ENCODE measurements at places on chromosomes 5 and 9.
A peak's percentile ranks its signal among the peaks of the same experiment; 100 is the strongest.

GRCh38 chr5:76082772-76083554 lies at the start of gene SV2C:
TSS of gene SV2C (plus strand) at chr5:76083383. CDS start at chr5:76131751, 48,368 bp downstream.
- peak within 1 kb of the TSS; percentile 65 for H3K4me3 ChIP-seq
- H3K36me3 ChIP-seq: no peaks in the 10 kb centered on the region
- peaks cover 31% of the 10 kb centered on the region for H3K4me1 ChIP-seq
- no peak within 1 kb of the TSS for H3K27ac ChIP-seq
- peak; percentile 74 for DNase-seq

DNA sequence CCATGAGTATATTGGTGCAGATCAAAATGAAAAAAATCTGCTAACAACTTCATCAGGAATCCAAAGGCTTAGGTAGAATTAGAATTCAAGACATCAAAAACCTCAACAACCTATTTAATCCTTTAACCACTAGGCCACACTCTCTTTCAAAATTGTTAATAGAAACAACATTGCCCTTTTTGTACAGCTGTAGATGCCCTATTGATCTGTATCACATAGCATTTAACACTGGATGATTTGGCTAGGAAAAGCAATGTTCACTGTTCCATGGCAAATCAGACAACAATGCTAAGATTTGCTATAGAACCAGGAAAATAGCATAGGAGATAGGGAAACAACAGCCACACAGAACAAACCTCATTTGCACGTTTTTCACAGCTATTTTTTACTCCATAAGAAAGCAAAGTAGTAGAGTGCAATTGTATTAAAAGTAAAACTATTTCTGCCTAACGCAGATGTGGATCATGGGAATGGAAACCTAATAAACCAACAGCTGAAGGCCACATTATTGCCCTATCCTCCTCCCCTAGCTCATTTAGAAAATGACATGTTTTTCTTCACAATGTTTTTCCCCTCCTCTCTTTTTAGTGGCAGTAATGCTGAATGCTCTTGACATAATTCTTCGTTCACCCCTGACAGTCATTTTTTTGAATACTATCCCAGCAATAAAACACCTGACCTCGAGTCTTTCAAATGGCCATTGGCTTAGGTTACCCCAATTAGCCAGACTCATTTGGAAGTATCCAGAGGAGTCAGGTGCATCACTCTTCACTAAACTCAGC lies 373.0 kb upstream of the CCNH start:
- no peak overlapping the region for H3K4me3 ChIP-seq
- no peaks in the 10 kb centered on the region for H3K4me1 ChIP-seq
- H3K27ac ChIP-seq: no peak overlapping the region
- H3K27me3 ChIP-seq: peaks cover 21% of the 10 kb centered on the region
- H3K36me3 ChIP-seq: no peaks in the 10 kb centered on the region
- no peak for DNase-seq

DNA sequence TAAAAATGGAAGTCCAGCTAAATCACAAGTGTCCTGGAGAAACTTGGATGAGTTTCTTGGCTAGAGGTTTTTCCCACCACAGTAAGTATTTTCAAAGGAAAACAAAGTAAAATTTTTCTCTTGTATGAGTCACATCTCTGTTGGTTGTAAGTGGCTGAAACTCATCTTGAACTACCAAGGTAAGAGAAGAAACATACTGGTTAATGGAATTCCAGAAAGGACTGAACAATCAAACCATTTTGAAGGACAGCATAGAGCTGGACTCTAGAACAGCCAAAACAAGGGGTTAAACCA lies 102.8 kb upstream of the CDKN2B start:
- H3K4me1 ChIP-seq: no peaks in the 10 kb centered on the region
- no peaks in the 10 kb centered on the region for H3K36me3 ChIP-seq
- no peak overlapping the region for H3K4me3 ChIP-seq
- no peak overlapping the region for H3K27ac ChIP-seq

DNA sequence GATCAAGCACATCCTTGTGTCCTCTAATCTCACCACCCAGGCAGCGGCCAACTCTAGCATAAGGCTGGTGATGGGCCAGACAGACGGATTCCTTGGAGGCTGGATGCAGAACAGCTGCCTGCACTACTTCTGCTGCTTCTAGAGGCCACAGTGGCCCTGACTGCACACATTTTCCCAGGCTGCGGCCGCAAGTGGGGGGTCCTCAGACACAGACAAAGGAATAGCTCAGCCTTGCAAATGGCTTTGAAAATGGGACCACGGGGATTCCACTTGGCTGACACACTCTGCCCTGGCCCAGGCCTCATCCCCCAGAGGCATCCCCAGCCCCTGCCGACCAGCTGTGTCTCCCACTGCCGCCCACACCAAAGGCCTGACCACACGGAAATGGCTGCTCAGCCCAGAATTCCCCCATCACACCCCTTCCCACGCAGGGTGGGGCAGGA lies 540.8 kb downstream of the BNC2 start:
- H3K4me3 ChIP-seq: no peak overlapping the region
- no peaks in the 10 kb centered on the region for H3K4me1 ChIP-seq
- H3K36me3 ChIP-seq: no peaks in the 10 kb centered on the region
- H3K27me3 ChIP-seq: no peaks in the 10 kb centered on the region
- H3K27ac ChIP-seq: no peak overlapping the region
- DNase-seq: no peak

GRCh38 chr9:73154722-73155121 lies 3.1 kb downstream of the ANXA1 start:
- H3K27me3 ChIP-seq: no peaks in the 10 kb centered on the region
- H3K4me1 ChIP-seq: peaks cover 87% of the 10 kb centered on the region
- no peak for DNase-seq
- H3K4me3 ChIP-seq: peak overlapping the region; percentile 70

DNA sequence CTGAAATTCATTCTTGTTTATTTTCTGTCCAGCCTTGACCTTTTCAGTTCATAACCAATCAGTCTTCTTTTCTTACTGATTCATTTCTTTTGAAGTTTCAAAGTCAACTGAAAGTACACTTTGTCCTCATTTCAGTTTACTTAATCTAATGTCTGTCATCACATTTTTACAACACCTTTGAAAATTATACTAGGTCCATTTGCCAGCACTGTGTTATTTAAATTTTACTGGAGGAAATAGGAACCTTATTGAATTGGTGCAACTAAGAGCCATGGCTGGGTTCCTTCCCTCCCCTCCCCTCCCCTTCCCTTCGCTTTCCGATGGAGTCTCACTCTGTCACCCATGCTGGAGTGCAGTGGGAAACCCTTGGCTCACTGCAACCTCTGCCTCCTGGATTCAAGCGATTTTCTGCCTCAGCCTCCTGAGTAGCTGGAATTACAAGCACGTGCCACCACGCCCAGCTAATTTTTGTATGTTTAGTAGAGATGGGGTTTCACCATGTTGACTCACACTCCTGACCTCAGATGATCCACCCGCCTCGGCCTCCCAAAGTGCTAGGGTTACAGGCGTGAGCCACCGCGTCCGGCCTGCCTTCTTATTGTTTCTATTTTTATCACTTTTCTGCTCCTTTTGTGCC lies 6.3 kb downstream of the RMI1 start:
- H3K27ac ChIP-seq: no peak overlapping the region
- DNase-seq: peak; percentile 49
- peaks cover 43% of the 10 kb centered on the region for H3K36me3 ChIP-seq

- no peaks in the 10 kb centered on the region for H3K4me1 ChIP-seq
- H3K27ac ChIP-seq: no peak overlapping the region
- no peak overlapping the region for H3K4me3 ChIP-seq
- DNase-seq: no peak
- no peaks in the 10 kb centered on the region for H3K36me3 ChIP-seq
- H3K27me3 ChIP-seq: peaks cover 6% of the 10 kb centered on the region
These were observed 148.7 kb downstream of the DEPDC1B start for GRCh38 chr5:60551250-60551649.

- peaks cover 3% of the 10 kb centered on the region for H3K36me3 ChIP-seq
- no peak overlapping the region for H3K4me3 ChIP-seq
- H3K27ac ChIP-seq: no peak overlapping the region
These were observed 192.2 kb downstream of the HSD17B3 start for GRCh38 chr9:96109680-96110351.

GRCh38 chr9:85741095-85741874 lies 469 bp downstream of the AGTPBP1 start:
- peak overlapping the region; percentile 86 for H3K4me3 ChIP-seq
- peaks cover 38% of the 10 kb centered on the region for H3K4me1 ChIP-seq

DNA sequence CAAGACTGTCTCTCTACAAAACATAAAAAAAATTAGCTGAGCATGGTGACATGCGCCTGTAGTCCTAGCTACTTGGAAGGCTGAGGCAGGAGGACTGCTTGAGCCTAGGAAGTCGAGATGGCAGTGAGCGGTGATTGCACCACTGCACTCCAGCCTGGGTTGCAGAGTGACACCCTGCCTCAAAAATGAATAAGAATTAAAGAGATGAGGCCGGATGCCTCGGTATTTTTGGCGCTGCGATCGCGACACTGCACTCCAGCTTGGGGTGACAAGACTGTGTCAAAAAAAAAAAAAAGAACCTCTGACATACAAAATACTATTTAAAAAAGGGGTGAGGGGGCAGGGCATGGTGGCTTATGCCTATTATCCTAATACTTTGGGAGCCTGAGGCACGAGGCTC lies 7.3 kb downstream of the GPBP1 start:
- H3K27ac ChIP-seq: peak overlapping the region; percentile 65
- no peaks in the 10 kb centered on the region for H3K27me3 ChIP-seq
- peaks cover 74% of the 10 kb centered on the region for H3K4me1 ChIP-seq
- H3K36me3 ChIP-seq: peaks cover 73% of the 10 kb centered on the region

DNA sequence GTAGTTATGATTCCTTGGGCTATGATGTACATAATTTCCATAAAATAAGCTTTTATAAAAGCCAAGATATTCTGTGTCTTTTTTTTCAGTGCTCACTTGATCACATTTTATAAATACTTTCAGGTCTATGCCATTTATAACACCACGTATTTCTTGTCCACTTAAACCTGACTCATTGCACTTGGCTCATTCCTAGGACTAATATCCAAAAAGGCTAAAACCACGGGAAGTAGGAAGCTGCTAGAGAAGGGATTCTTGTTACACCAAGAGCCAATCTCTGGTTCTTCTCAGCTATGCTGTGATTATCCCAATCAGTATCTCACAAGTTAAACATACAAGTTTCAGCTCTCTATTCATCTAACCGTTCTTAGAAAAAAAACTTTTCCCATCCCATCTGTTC lies 80.4 kb upstream of the CDH6 start:
- no peak overlapping the region for H3K4me3 ChIP-seq
- no peak overlapping the region for H3K27ac ChIP-seq
- H3K4me1 ChIP-seq: no peaks in the 10 kb centered on the region
- no peak for DNase-seq

DNA sequence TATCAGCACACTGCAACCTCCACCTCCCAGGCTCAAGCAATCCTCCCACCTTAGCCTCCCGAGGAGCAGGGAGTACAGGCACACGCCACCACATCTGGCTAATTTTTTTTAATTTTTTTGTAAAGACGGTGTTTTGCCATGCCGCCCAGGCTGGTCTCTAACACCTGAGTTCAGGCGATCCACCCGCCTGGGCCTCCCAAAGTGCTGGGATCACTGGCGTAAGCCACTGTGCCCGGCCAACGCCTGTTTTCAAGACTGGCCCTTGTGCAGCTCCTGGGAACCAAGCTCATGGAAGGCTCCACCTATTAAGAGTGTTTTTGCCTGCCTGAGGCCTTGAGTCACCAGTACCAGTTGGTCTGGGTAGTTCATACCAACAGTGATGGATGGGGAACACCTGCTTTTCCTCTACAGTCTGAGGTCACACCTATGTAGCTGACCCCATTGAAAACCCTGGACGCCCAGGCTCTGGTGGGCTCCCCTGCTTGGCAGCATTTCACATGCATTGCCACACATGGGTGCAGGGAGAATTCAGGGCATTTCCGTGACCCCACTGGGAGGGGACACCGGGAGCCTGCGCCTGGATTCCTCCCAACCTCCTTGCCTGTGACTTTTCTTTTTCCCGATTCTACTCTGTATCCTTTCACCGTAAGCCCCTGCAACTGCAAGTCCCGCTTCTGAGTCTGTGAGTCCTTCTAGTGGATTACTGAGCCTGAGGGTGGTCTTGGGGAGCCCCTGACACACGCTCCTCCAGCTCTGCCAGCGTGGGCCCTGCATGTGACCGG lies 63.5 kb downstream of the ZNF354C start:
- no peaks in the 10 kb centered on the region for H3K4me1 ChIP-seq
- H3K27ac ChIP-seq: no peak overlapping the region
- H3K4me3 ChIP-seq: no peak overlapping the region
- H3K27me3 ChIP-seq: no peaks in the 10 kb centered on the region
- H3K36me3 ChIP-seq: no peaks in the 10 kb centered on the region

GRCh38 chr9:70492319-70492777 lies 77.9 kb upstream of the KLF9 start:
- no peak for DNase-seq
- H3K4me1 ChIP-seq: peaks cover 16% of the 10 kb centered on the region
- H3K27me3 ChIP-seq: peaks cover 7% of the 10 kb centered on the region
- no peak overlapping the region for H3K27ac ChIP-seq
- H3K36me3 ChIP-seq: no peaks in the 10 kb centered on the region
- no peak overlapping the region for H3K4me3 ChIP-seq

DNA sequence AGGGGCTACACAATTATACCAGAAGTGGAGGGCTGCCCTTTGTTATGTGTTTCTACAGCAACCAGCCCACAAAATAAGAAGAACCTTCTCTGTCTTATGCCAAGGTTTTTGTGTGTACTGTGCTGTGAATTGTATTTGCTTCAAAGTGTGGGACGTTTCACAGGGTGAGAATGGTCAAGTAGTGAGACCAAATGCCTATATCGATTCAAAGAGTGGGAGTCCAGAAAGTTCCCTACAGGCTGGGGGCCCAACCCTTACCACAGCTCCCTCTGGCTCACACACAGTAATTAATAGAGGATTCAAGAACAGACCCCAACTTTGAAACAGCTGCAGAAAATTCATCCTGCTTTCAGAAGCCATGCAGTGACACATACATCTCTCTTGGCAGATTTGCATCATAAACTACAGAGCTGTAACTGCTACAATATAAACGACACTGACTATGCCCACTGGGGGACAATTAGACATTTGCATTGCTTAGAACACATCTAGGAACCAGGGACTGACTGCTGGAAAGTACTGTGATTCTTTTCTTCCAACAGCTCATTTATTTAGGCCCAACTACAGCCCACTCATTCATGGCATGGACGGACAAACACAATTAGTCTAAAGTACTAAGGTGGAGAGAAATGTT lies 12.8 kb downstream of the ENC1 start:
- DNase-seq: no peak
- H3K4me1 ChIP-seq: peaks cover 30% of the 10 kb centered on the region
- H3K27ac ChIP-seq: no peak overlapping the region
- H3K36me3 ChIP-seq: no peaks in the 10 kb centered on the region
- no peak overlapping the region for H3K4me3 ChIP-seq
- peaks cover 22% of the 10 kb centered on the region for H3K27me3 ChIP-seq

- peaks cover 57% of the 10 kb centered on the region for H3K4me1 ChIP-seq
- DNase-seq: no peak
- no peak overlapping the region for H3K4me3 ChIP-seq
- H3K36me3 ChIP-seq: peaks cover 19% of the 10 kb centered on the region
These were observed 97.7 kb upstream of the ANKRD55 start for GRCh38 chr5:56330806-56331205.

All from activated CD4-positive, alpha-beta T cell treated with anti-CD3 and anti-CD28 coated beads for 36 hours (primary cell).